NCI-H2227 treated with DMSO at 0.1 percent for 48 hours (cell line): ENCODE measurements at places on chromosomes 7 and 10.

- peak; percentile 95 for DNase-seq
Observed at GRCh38 chr7:103821092-103821491, 168.4 kb downstream of the RELN start.

- DNase-seq: no peak
Observed at GRCh38 chr10:112689327-112690072, 242.5 kb downstream of the VTI1A start.

- DNase-seq: no peak
Observed at GRCh38 chr7:18553605-18554003, 58.1 kb downstream of the HDAC9 start.

GRCh38 chr10:104767745-104768144 lies 126.7 kb downstream of the SORCS3 start:
- no peak for DNase-seq

DNA sequence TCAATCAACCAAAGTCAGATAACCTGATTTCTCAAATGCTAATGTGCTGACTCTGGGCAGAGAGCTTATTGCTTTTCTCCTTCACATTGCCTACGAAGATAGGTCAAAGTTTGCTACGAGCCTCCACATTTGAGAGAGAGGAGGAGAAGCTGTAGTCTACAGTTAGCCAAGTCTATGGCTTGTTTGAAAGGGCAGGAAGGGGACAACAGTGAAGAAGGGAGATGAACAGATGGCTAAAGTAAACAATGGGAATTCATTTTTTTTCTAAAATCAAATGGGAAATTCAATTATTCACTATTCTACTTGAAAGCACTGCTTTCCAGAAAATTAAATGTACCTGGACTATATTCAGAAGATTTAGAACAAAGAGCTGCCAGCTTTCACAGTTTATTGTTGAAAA lies 126.7 kb upstream of the C1QL3 start:
- no peak for DNase-seq

- no peak for DNase-seq
Observed at GRCh38 chr10:90193240-90193985, 492.0 kb downstream of the KIF20B start.

DNA sequence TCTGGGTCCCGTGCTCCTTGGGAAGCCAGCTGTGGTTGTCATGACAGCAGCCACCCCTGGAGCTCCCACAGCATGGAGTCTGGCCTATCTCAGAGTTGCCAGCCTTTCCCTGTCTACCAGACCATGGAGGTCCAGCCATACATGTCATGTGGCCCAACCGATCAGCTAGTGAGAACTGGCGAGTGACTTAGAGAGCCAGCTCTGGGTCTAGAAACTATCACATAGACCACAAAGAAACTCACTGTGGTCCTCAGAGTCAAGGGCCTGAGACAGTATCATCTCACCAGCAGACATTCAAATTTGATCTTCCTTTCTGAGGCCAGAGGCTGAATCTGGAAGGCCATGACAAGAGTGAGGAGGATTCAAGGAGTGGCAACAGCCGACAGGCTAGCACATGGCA lies 223.3 kb upstream of the GPR26 start:
- DNase-seq: no peak

DNA sequence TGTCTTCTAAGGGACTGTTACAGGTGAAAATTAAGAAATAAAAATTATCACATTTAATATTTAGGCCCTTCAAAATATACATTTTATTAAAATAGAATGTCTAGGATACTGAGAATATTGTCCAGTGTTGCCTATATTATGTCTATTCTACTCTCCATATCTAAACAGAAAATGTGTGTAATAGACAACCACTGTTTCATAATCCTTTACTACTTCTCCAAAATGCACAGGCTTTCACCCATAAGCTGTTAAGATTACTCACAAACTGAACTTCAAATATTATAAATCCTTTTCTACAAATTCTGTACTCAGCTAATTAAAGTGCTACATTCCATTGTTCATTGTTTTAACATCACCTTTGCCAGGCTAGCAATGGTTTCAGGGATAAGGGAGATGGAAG lies 56.7 kb upstream of the TFEC start:
- DNase-seq: no peak

- no peak for DNase-seq
Observed at GRCh38 chr7:121557034-121557892, 161.2 kb upstream of the FAM3C start.

- no peak for DNase-seq
Observed at GRCh38 chr10:70672165-70673042, at the start of gene ADAMTS14. Gene ADAMTS14 (plus strand): TSS chr10:70672506. CDS start chr10:70672803, 297 bp downstream.

- DNase-seq: peak; percentile 18
Observed at GRCh38 chr10:118045837-118046394, 825 bp downstream of the RAB11FIP2 start.

GRCh38 chr7:6432781-6433180 lies 15.0 kb downstream of the DAGLB start:
- DNase-seq: no peak

- DNase-seq: no peak
Observed at GRCh38 chr7:142974626-142975025, 12.5 kb upstream of the KEL start.
